ENCODE measurements at places on chromosomes 11 and 22.
A peak's percentile ranks its signal among the peaks of the same experiment; 100 is the strongest.

DNA sequence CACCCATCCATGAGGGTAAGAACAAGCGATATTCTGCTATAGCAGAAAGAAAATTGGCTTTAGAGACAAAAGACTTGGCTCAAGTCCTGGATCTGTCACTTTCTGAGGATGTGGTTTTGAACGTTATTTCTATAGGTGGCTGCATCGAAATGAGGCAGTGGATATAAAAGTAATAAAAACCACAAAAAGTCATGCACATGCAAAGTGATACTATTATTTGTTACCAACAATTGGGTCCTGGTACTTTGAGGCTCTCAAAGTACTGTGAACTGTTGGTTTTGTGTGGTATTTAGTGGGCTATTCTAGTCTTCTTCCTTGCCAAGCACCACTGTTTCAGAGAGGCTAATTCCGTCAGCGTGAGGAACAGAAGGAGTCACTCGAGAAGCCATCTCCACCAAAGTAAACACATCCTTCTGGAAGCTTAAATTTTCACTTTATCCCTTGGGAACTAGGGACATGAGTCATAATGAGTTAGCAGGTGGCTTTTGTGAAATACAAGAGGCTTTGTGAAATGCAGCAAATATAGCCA, 13.1 kb downstream of the UBASH3B start:
- DNase-seq = peak; percentile 71

- no peak for DNase-seq
Observed at GRCh38 chr11:133386852-133387251, 145.4 kb downstream of the OPCML start.

DNA sequence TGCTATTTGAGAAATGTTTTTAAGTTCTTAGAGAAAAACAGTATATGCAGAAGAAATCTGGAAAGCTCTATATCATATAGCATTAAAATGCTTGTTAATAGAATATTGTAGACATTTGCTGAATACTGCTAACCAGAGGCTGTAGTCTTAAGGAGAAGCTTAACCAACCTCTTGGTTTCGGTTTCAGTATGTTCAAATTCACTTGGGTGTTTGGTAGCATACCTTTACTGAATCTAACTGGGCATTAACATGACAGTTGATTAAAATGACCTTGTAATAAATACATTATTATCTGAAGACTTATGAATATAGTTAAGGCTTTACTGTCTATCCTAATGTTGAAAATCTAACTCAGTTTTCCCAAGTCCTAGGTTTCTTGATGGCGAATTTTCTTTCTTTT, 5.4 kb downstream of the PCF11 start:
- DNase-seq = no peak

DNA sequence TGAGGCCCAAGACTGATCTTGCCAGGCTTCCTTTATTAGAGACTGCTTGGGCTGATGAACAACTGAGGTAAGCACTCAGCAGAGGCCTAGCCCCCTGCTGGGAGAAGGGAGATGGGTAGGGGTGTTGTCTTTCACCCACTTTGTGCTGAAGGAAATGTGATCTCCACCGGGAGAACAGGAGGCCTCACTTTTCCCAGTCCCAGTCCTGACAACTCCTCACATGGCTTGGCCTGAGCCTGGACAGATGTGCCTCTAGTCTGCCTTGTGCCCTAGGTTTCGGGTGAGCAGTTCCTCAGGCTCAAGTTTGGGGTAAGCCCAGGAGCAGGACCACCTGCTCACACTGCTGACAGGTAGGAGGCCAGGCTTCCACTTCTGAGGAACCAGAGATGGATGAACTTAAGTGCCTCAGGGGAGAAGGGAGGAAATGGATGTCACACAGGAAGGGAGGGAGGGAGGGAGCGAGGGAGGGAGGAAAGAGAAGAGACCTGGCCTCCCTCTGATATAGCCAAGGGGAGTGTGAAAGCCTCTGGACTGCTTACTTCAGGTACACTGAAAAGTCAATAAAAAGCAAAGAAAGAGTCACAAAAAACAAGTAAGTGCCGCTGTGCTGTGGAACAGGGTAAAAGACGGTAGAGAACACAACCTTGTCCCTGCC, 8.1 kb downstream of the CLPB start:
- DNase-seq = no peak

DNA sequence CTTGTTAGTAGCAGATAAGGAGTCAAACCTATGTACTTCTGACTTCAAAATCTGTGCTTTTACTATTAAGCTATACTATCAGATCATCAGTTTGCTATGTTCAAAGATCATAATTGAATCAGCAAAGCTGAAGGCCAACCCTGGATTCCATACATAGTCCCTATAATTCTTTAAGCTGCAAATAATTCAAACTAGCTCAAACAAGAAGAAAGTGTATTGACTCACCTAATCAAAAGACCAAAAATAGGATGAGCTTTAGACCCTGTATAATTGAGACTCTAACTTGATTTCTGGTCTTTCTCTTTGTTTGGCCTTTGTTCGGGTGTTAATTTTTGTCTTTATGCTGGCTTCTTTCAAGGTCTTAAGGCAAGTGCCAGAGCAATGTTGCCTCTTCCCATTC, 213.7 kb downstream of the CWF19L2 start:
- DNase-seq = no peak

DNA sequence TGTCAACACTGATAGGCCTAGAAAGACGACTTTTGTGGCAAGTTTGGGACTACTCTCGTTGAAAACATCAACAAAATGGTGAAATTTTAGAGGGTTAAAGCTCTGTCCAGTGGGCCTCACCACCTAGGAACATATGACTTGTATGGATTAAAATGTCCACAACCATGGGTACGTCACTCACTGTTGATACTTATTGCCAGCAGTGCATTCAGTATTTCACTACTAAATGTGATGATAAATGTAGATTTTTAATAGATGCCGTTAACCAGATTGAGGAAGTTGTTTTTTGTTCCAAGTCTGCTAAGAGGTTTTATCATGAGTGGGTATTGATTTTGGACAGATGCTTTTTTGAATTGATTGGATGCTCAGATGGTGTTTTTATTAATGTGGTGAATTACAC, 33.7 kb downstream of the POLD3 start:
- no peak for DNase-seq

GRCh38 chr11:44846852-44847251, 103.8 kb downstream of the TP53I11 start:
- no peak for DNase-seq

- no peak for DNase-seq
Observed at GRCh38 chr11:133219543-133219942, 312.8 kb downstream of the OPCML start.

DNA sequence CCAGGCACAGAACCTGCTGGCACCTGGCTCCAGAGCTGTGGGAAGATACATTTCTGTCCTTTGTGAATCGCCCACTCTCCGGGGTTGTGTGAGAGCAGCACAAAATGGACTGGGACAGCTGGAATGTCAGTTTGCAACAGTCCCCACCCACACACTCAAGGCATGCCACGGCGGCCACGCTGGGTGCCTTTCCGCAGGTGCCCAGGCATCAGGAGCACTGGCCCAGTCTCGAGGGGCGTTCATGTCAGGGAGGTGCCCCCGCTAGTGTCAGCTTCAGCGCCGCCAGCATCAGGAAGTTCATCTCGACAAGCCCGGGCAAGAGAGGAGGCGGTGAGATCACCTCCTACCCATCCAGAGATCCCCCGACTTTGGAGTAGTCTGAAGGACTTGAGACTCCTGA, 2.1 kb downstream of the TP53AIP1 start:
- DNase-seq = no peak

DNA sequence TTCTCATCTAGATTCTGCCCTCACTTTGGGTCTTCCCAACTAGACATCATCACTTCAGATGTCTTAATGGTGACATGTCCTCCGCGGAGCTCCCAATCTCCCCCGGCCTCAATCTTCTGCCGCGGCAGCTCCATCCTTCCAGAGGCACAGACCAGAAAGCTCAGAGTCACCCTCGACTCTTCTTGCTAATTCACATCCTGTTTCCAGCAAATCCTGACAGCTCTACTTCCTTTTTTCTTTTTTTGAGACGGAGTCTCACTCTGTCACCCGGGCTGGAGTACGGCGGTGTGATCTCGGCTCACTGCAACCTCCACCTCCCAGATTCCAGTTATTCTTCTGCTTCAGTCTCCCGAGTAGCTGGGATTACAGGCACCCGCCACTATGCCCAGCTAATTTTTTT, 54.5 kb downstream of the CACNG2 start:
- DNase-seq = peak; percentile 10

GRCh38 chr11:67522844-67523555, at the start of gene CABP2:
TSS of gene CABP2 (minus strand) at chr11:67523446. CDS start at chr11:67523326, 120 bp downstream.
- no peak for DNase-seq

GRCh38 chr11:129791515-129791914, 24.1 kb upstream of the TMEM45B start:
- DNase-seq = no peak

- no peak for DNase-seq
Observed at GRCh38 chr11:28420099-28420498, 311.9 kb downstream of the METTL15 start.

GRCh38 chr11:83574519-83574918, 288.4 kb upstream of the CCDC90B start:
- DNase-seq = peak; percentile 40

DNA sequence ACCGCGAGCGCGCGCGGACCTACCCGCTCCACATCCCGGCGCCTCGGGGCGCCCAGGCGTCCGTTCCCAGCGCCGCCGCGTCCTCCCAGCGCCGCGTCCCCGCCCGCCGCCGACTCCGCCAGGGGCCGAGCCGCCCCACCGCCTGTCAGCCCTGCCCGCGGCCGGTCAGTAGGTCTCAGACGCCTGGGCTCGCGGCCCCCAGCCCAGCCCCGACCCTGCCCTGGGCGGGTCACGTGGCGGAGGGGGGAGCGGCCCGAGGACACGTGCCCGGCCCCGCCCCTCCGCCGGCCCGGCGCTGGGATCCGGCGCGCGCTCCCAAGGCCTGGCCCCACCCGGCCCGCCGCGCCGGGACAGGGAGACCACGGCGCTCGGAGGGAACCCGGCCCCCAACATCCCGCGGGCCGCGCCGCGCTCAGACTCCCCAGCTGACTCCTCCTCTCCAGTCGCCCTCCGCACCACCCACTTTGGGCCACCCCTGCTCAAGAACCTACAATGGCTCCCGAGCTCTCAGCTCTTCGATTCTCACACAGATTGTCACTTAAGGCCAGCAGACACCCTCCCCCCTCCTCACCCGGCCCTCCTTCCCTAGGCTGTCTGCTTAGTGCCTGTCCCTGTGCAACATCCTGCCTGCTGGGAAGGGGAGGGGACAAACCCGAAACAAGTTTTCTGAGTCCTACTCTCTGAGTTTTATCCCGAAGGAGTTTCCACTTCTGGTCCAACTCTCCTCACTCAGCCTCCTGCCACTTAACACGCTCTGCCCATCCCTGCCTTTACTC, at the start of gene RAB3IL1:
Gene RAB3IL1, minus strand, starts transcription at position 233 of the 776 bp plus-strand sequence. Its CDS starts 199 bp downstream, at position 34.
- DNase-seq = peak; percentile 38

DNA sequence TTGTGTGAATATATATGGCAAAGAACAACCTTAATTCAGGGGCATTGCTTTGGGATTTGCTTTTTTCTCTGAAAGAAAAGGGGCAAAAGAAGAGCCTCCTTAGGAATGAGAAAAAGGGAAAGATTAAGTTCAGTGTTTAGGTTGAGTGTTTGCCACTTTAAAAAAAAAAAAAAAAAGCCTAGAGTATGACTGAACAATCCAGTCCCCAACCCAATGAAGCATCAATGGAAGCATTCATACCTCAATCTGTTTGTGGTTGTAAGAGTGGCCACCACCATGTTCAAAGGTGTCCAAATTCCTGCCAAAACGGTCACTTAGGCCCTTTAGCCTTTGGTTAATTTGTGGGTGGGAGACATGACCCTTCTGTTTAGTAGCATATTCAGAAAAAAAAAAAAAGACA, 260.6 kb downstream of the SOX6 start:
- DNase-seq = no peak

GRCh38 chr11:113806406-113806805, 26.8 kb downstream of the CLDN25 start:
- peak; percentile 2 for DNase-seq

DNA sequence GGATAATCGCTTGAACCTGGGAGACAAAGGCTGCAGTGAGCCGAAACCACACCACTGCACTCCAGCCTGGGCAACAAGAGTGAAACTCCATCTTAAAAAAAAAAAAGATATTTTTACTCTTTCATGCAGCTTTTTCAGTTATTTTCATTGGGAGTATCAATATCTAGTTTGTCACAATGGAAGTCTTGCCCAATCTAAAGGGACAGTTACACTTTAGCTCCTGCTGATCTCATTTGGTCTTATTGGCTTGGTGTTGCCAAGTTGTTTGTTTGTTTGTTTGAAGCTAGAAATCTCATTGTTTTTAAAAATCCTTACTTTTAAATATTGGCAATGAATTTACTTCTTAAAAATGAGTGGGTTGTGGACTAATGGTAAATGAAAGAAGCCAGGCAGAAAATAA, 24.7 kb downstream of the CEP295 start:
- DNase-seq = no peak

DNA sequence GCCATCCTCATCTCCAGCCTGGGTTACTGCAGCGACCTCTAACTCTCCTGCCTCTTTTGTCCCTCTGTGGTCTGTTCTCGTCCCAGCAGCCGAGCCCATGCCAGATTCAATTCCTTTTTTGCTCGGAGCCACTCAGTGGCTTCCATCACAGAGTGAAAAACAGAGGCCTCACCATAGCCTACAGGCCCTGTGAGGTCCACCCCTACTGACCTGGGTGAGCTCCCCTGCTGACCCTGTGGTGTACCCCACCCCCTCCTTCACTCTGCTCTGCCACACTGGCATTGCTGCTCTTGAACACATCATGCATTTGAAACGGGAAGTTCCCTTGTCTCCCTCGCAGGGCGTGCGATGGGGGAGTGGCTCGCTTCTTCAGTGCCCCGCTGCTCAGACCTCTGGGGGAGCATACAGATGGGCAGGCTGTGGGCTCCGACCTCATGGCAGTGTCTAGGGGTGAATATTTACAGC, 2.1 kb downstream of the AIP start:
- no peak for DNase-seq

DNA sequence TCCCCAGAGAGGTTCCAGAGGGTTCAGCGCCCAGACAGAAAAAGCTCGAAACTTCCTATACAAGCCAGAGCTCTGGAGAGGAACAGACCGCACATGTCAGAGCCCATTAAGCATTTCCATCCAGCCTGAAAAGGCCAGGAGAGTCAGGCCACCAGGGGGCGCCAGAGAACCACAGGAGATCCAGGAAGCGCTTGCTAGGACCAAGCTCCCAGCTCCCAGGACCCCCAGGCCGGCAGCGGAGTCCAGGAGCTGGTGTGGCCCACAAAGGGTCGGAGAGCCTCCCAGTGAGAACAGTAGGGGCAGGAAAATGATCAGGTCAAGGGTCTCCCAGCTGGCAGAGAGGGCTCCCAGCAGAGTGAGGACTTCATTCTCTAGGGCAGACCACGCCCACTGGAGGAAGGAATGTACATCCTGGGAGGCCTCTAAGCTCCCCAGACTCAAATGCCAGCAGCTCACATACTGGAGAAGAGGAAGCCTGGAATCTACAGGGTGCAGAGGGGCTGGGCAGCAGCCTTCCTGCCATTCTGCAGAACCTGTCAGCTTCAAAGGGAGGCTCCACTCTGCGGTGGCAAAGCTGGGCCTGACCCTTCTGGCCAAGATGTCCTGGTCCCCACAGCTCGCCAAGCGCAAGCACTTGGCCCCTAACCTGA, 2.1 kb upstream of the MEI1 start:
- DNase-seq = peak; percentile 73

- DNase-seq = no peak
Observed at GRCh38 chr11:19728436-19728835, 15.8 kb downstream of the NAV2 start.

GRCh38 chr11:60951904-60952741, at the start of gene SLC15A3:
TSS of gene SLC15A3 (minus strand) at chr11:60952176. CDS start at chr11:60951551, 625 bp downstream.
- DNase-seq = peak; percentile 32

All from A172 (cell line).